ENCODE measurements at places on chromosomes 12 and 14.

- no peak for DNase-seq
These were observed 43.4 kb upstream of the SPTLC2 start for GRCh38 chr14:77659831-77660230.

DNA sequence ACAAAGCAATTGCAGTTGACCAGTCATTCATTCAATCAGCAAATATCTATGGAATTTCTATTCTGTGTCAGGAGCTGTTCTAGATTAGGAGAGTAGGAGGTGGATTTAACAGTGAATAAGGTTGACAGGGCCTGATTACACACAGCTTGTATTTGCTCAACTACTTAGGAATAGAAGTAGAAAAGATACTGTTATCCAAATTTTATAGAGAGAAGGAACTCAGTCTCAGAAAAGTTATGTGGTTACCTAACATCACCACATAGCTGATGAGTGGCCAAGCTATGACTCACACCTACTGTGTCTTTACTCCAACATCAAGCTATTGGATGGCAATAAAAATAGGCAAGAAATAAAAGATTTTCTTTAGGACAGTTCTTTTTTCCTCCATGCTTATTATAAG lies 374.8 kb downstream of the RMST start:
- DNase-seq: no peak

DNA sequence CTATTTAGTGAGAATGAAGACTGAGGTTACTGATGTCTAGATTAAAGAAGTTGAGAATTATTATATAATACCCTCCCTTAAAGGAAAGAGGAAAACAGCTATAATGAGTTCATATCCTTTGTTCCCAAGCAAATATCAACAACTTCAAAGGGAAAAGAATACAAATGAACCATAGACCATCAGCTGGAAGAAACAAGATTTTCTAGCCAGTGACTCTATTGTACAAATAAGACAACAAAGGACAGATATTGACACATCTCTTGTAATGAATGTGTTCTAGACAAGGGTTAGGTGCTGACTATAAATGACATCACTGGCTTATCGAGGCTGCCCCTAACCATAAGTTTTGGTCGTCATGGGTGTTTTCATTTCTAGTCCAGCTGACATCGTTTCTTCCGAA lies 48.2 kb downstream of the SLC38A4 start:
- DNase-seq: no peak

DNA sequence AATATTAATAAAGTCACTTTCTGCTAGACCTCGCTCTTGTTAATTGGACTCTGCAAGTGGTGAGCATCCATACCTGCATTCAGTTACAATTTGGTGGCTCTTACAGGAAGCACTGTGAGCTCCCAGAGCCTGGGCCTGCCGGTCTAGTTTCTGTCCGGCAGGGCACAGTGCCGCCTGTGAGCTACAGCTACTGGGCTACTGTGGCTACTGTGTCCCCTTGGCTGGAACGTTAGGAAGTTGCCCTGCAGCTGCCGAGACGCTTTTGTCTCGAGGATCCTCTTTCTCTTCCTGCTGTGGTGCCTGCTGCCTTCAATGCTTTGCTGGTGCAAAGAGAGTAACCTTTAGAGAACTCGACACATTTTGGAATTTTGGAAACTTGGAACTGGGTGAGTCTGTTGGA lies 44.6 kb upstream of the PTGDR start:
- DNase-seq: no peak

GRCh38 chr12:112782943-112783342 lies 8.6 kb upstream of the RPH3A start:
- DNase-seq: no peak

Measured in CD4-positive, alpha-beta T cell (primary cell).